Upper lobe of right lung (tissue), 1 donor: ENCODE measurements at places on chromosomes 7 and 10. TPM values are rescaled to one million over a fixed set of nuclear protein-coding genes. Genes with fewer than 3 reads are reported as not detected.

- H3K36me3 ChIP-seq: no peaks in the 10 kb centered on the region
- H3K27me3 ChIP-seq: no peaks in the 10 kb centered on the region
- H3K27ac ChIP-seq: peak overlapping the region; percentile 56
- peaks cover 29% of the 10 kb centered on the region for H3K4me1 ChIP-seq
- DNase-seq: no peak
- H3K4me3 ChIP-seq: no peak overlapping the region
Observed at GRCh38 chr7:135772639-135773222, 24.1 kb upstream of the FAM180A start.

DNA sequence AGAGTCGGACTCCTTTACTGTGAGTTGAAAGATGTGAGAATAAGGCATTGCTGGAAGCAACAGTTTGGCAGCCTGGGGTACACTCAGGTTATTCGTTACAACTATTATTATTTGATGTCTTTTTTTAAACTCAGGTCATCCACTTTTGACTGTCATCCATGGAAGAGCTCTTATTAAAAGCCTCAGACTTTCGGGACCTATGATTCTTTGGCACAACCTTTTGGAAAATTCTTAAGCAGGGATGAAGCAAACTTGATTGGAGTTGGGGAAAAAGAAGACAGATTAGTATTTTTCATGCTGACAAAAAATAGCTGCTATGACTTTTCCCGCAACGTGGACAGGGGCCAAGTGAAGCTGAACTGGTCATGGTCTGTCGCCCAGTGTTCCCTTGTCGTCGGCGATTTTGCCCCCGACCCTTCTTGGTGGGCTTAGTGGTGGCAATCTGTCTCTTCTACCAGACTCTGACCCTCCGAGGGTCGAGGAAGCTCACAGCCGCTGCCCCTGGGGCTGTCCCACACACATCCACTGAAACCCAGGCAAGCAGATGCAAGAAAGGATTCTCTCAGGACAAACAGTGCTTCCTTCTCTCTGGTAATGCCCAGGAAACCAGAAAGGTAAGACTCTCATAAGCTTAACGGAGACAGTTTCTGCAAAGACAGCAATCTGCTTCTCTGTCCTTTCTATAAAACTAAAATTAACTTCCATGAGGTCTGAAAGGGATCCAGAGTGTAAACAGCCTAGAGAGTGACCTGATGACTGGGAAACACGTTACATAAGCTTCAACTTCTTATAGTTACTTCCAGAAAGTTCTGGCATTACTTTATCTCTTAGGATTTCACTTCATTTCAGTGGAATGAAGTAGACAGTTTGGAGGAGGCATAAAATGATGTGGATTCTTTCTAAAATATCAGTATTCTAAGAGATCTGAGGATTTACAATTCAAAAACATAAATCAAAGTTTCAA is 1.0 kb downstream of the CPED1 start:
- H3K4me1 ChIP-seq: peaks cover 18% of the 10 kb centered on the region
- H3K27ac ChIP-seq: peak overlapping the region; percentile 65
- DNase-seq: no peak

DNA sequence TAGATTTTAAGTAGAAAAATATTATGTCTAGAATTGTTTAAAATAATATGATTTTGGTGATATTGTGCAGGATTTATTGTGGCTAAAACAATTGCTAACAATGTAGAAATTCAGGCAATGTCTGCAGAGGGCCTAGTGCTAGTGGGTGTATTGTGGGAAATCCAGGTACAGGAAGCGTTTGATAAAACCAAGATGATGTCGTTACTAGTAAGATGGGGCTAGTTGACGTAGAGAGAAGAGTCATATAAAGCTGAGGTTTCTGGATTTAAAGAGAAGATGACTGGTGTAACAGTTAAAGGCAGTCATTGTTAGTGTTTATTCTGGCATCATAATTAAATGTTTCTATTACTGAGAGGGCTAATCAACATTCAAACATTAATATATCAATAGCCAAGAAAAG is 43.5 kb downstream of the ADK start:
- DNase-seq: no peak
- no peaks in the 10 kb centered on the region for H3K27me3 ChIP-seq
- H3K27ac ChIP-seq: no peak overlapping the region
- H3K36me3 ChIP-seq: no peaks in the 10 kb centered on the region

GRCh38 chr10:80893256-80893655 is 355.6 kb downstream of the SH2D4B start:
- H3K27me3 ChIP-seq: no peaks in the 10 kb centered on the region
- H3K36me3 ChIP-seq: no peaks in the 10 kb centered on the region
- no peak overlapping the region for H3K27ac ChIP-seq

GRCh38 chr7:116290740-116291139 is 80.4 kb downstream of the TES start:
- H3K27ac ChIP-seq: no peak overlapping the region
- no peaks in the 10 kb centered on the region for H3K4me1 ChIP-seq
- no peak for DNase-seq
- H3K36me3 ChIP-seq: no peaks in the 10 kb centered on the region

DNA sequence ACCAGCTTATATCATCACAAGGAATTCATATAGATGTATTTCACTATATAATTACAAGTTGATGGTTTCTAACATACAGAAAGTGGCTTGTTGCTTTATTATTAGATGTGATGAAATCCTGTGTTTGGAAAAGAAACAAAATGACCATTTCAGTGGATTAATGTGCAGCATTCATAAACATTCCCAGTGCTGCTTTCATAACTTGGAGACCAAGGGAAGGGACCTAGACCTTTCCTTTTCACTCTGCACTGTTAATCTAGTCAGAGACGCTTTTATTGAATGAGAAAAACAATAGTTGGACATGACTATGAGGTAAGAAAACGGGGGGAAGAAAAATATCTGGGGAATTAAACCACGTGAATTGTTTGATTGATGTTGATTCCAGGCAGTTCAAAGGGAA is 160.0 kb downstream of the HDAC9 start:
- no peaks in the 10 kb centered on the region for H3K27me3 ChIP-seq
- no peak for DNase-seq
- no peaks in the 10 kb centered on the region for H3K36me3 ChIP-seq

DNA sequence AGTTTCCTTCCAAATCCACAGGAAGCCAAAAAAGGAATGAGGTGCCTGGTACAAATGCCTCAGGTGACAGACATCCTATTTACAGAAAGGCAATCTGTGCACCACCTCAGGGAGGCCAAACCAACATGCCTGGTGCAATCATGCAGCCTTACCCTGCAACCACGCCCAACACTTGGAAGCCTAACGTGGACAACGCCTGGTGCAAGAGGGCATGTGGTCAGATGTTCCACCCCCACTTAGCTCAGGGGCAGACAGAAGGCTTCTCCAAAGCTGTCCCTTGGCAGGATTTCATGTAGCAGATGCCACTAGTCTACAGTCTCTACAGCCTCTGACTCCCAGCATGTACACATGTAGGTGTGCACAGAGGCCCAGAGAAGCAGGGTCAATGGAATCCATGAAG is 89.5 kb downstream of the KCNMA1 start:
- H3K27ac ChIP-seq: no peak overlapping the region
- no peaks in the 10 kb centered on the region for H3K4me1 ChIP-seq
- no peaks in the 10 kb centered on the region for H3K36me3 ChIP-seq
- no peaks in the 10 kb centered on the region for H3K27me3 ChIP-seq

DNA sequence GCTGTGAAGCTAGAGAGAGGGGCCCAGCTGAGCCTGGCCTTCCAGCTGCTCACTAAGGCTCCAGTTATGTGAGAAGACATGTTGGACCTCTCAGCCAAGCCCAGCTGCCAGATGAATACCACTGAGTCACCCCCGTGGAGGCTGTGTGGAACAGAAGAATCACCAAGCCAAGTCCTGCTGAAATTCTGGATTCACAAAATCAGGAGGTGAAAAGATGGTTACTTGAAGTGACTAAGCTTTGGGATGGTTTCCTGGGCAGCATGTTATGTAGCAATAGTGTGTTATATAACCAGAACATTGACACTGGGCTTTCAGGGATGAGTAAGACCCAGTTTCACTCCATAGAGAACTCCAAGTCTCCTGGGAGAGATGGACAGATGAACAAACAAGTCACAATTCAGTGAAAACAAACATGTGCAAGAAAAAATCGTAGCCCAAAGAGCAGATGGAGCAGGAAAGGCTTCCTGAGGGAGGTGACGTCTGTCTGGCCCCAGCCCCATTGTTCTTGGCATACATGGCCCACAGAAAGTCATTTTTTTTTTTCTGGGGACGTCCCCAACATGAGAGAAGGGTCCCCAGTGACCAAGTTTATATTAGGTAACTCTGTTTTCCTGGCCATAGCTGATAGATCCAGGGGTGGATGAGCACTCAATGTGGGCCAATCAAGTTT is 64.1 kb upstream of the PDZD8 start:
- no peaks in the 10 kb centered on the region for H3K4me1 ChIP-seq
- DNase-seq: no peak
- no peaks in the 10 kb centered on the region for H3K27me3 ChIP-seq
- no peak overlapping the region for H3K27ac ChIP-seq

GRCh38 chr10:79320316-79320715 is 27.0 kb upstream of the PPIF start:
- H3K27me3 ChIP-seq: no peaks in the 10 kb centered on the region
- peaks cover 36% of the 10 kb centered on the region for H3K4me1 ChIP-seq
- H3K4me3 ChIP-seq: no peak overlapping the region
- H3K27ac ChIP-seq: no peak overlapping the region

- no peaks in the 10 kb centered on the region for H3K36me3 ChIP-seq
- H3K27ac ChIP-seq: no peak overlapping the region
Observed at GRCh38 chr7:157016352-157017041, 6.0 kb upstream of the MNX1 start.

DNA sequence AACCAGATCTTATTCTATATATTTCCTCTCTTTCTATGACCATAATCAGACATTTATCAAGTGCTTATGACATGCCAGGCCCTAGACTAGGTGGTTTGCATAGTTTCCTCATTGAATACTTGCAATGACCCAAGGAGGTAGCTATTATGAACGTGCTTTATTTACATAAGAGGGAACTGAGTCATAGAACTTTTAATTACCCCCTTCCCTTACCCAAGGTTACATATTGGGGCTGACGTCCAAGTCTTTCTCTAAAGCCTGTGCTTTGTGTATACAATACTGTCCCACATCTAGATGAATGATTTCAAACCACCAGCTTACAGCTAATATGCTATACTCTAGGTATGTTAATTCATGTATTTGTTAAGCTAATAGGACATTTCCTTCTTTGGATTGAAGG is 91.9 kb upstream of the NPY start:
- H3K36me3 ChIP-seq: no peaks in the 10 kb centered on the region
- no peak overlapping the region for H3K4me3 ChIP-seq
- H3K27ac ChIP-seq: no peak overlapping the region
- no peaks in the 10 kb centered on the region for H3K4me1 ChIP-seq

- DNase-seq: peak; percentile 88
- no peaks in the 10 kb centered on the region for H3K27me3 ChIP-seq
- peak overlapping the region; percentile 72 for H3K27ac ChIP-seq
- H3K4me1 ChIP-seq: peaks cover 23% of the 10 kb centered on the region
Observed at GRCh38 chr7:74272305-74273038, 16.7 kb upstream of the CLIP2 start.

GRCh38 chr10:48431871-48432270 is 125.4 kb downstream of the MAPK8 start:
- no peaks in the 10 kb centered on the region for H3K27me3 ChIP-seq
- H3K4me3 ChIP-seq: no peak overlapping the region
- no peaks in the 10 kb centered on the region for H3K4me1 ChIP-seq
- peaks cover 25% of the 10 kb centered on the region for H3K36me3 ChIP-seq

WEE2 gene
- total RNA-seq: not detected
